ENCODE measurements at places on chromosomes 1 and 21. TPM values are rescaled to one million over a fixed set of nuclear protein-coding genes. Genes with fewer than 3 reads are reported as not detected.

Gene PPM1J
- polyA plus RNA-seq, result 3.8 TPM

- DNase-seq, result no peak
Observed at GRCh38 chr1:112666946-112667345, 7.5 kb upstream of the MOV10 start.

GRCh38 chr1:8095584-8095983 lies 69.5 kb upstream of the ERRFI1 start:
- DNase-seq, result no peak

DNA sequence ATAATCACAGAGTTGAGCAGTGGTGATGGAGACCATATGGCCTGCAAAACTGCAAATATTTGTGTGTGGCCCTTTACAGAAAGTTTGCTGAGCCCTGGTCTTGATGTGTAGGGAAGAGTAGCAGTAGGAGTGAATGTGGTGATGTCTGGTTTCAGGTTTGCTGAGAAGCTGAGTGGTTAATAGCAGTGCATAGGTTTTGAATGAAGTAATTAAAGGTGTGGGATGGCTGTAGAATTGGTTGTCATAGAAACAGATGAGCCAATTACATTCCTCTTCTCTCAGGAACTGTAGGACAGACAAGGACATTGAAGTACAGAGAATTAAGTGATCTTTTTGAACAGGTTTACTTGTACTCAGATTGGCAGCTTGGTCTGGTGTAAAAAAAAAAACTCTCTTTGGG lies 37.4 kb downstream of the PRDM2 start:
- no peak for DNase-seq

- DNase-seq, result no peak
Observed at GRCh38 chr1:63352736-63353135, 14.7 kb upstream of the ALG6 start.
